ENCODE measurements at places on chromosomes 16 and 17.

DNA sequence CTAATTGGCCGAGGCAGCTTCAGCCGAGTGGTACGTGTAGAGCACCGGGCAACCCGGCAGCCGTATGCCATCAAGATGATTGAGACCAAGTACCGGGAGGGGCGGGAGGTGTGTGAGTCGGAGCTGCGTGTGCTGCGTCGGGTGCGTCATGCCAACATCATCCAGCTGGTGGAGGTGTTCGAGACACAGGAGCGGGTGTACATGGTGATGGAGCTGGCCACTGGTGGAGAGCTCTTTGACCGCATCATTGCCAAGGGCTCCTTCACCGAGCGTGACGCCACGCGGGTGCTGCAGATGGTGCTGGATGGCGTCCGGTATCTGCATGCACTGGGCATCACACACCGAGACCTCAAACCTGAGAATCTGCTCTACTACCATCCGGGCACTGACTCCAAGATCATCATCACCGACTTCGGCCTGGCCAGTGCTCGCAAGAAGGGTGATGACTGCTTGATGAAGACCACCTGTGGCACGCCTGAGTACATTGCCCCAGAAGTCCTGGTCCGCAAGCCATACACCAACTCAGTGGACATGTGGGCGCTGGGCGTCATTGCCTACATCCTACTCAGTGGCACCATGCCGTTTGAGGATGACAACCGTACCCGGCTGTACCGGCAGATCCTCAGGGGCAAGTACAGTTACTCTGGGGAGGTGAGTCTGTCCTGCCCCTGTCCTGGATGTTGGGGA is 16.1 kb downstream of the PSKH1 start:
- DNase-seq: no peak

DNA sequence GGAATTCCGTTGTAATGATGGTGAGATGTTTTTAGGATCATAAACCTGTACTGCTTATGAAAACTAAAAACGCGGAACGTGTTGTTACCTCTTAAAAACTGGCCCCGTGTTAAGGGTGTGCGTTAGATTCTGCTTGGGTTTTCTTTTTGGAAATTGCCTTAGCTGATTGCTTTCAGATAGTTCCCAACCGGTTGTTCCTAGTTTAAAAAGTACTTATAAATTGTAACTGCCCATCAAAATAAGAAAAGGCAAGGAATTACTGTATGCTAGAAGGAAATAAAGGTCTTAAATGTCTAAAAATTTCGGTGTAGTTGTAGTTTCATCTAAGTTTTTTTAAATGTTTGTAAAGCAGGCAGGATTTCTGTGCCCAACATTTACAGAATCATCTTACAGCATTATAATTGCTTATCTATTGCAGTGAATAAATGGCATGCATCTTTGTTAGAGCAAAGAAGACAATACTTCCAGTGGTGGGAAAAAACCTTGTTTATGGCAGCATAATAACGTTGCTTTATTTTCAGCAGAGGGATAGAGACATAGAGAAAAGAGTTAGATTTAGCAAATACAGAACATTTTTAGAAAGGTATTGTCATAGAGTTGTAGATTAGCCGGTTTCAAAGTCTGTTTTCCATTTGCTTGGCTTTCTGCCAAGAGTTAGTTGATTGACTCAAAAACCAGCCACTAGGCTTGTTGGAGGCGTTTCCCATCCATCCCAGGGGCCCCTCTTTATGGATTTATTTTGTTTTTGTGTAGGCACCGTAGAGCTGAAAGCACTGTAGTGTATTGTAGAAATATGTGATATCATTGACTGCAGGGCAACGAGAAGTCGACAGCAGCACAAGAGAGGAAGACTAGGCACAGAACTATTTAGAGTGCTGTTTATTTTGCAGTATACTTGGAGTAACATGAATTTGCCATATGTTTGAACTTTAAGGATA is 1.7 kb downstream of the PPM1D start:
- peak; percentile 79 for DNase-seq

DNA sequence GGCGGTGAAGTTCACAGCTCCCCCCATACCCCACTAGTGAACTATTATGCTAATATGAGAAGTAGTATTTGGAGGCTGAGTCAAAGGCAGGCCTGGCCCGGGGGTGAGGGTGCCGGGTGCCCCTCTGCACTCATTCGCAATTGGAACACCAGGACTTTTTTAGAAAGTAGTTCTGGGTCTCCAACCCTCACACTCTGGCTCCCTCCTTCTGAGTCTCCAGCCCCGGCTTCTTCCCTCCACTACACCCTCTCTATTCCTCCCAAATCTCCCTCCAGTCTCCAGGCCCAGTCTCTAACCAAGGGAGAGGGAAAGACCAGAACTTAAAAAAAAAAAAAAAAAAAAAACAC is 11.3 kb upstream of the HOXB2 start:
- no peak for DNase-seq

DNA sequence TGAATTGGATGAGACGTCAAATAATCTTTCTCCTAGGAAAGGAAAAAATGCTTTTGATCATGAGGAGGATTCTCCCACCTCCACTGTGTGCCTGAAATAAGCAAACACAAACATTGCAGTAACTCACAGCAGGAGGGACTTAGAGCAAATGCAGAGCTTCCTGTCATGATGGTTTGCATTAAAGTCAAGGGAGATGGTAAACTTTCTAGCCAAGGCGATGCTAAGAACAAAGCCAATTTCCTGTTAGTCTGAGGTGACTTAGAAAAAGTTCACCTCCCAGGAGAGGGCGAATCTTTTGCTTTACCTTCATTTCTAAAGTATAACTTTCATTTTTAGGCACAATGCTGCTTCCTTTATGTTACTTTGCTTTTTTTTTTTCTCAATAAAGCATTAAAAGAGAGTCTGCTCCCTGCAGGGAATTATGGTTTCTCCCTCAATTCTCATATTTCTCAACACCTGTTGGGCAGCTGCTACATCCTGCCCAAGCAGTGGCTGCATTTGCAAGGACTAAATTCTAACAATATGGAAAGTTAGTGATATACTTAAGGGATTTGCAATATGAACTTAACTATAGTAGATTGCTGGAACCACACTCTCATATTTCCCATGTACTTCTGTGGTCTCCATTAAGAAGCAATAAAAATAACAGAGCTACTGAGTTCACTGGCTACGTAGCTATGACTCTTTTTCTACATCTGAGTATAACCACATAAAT is 175.6 kb downstream of the PCTP start:
- no peak for DNase-seq

DNA sequence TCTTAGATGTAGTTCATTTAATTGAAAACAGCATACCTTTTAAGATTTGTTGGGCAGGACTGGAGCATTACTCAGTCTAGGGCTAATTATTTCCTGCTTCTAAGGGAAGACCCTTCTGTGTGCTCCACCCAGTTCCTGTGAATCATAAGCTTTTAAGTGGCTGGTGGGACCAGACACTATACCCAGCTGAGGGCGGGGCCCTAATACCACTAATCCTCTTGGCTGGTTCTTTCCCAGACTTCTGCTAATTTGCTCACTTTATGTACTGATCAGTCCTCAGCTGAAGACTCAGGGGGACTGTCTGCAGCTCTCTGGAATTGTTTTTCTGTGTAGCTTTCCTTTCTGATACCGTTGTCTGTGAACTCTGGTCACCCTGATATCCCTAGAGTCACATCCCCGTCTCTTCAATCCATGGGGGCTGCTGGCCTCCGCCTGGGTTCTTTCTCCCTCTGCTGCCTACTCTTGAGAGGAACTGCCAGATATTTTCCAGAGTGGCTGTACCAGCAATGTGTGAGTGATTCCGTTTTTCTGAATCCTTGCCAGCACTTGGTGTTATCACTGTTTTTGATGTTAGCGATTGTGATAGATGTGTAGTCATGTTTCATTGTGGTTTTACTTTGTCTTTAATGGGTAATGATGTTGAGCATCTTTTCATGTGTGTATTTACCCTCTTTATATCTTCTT is 35.1 kb downstream of the MFSD11 start:
- peak; percentile 56 for DNase-seq

DNA sequence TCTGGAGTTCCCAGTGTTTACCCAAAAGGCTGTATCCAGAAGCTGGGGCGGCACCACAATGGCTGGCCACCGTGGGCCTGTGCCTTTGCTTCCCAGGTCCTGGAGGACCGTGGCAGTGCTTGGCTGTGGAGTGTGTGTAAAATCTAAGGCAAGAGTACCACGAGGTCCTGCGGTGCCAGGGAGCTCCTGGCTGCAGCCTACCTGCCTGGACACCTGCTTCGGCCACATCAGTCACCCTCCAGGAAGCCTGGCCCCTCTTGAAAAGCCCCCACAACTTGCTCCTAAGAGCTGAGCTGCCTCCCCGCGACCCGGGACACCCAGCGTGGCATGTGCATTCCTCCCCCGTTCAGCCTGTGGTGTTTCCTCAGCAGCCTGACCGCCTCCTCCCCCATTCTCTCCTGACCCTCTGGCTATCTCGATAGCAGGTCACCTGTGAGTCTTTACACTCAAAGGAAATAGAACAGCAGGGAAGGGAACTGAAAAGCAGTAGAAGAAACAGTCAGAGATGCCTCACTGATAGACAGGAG is 7.9 kb downstream of the TIMM22 start:
- DNase-seq: no peak

- DNase-seq: no peak
Measured at GRCh38 chr17:19418251-19418992, 7.4 kb downstream of the RNF112 start.

DNA sequence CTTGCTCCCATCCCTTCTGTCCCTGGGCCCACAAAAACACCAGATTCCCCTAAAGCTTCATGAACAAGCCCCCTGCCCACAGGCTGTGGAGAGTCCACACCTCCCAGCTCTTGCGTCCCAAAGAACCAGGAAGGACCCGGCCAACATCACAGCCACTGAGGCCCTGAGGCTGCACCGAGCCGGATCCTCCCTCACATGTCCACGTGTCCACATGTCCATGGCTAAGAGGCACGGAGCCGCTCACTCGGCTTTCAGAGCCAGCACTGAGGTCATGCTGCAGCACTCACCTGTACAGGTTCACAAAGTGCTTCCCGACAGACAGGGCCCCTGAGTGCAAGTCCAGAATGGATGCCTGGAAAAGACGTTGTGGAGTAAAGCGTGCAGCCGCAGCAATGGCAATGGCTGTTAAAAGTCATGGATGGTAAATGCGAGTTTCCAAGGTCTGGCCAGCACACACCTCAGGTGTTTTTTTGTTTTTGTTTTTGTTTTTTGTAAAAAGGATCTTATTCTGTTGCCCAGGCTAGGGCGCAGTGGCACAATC is 11.9 kb upstream of the HEXD start:
- DNase-seq: no peak
